Smooth muscle cell of the brain vasculature (primary cell): ENCODE measurements at places on chromosomes 3 and 15.

- DNase-seq = no peak
These were observed 523.2 kb downstream of the OTOL1 start for GRCh38 chr3:162019817-162020216.

GRCh38 chr3:127209840-127210653, 17.1 kb downstream of the PRR23E start:
- no peak for DNase-seq

- no peak for DNase-seq
These were observed 43.7 kb upstream of the KCNMB2 start for GRCh38 chr3:178492491-178492890.

- no peak for DNase-seq
These were observed 46.3 kb upstream of the VPS8 start for GRCh38 chr3:184765730-184766074.

DNA sequence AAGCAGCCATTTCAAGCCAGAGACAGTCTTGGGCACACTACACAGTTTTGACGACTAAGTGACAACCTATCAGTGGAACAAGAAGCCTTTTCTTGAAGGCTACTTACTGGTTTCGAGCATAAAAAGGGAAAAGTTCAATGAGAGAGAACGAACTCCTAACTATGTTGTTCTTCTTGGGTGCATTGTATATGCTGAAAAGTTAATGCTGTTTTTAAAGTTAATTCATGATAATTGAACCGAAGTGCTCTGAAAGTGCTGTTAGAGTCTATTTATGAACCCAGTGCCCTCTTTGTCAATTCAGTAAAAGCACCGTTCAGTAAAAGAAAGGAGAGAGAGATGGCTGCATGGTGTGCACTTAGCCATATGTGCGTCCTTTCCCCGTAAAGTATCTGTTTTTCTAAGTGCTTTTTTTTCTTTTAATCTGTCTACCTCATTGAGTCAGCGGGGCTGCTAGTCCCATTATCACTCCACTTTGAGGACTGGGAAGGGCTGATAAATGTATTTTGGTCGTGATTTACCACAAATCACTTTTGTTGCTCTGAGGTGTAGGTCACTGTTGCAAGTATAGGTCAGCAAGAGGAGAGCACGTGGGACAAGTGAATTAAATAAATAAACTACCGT, 380.7 kb upstream of the GOLIM4 start:
- DNase-seq = no peak

DNA sequence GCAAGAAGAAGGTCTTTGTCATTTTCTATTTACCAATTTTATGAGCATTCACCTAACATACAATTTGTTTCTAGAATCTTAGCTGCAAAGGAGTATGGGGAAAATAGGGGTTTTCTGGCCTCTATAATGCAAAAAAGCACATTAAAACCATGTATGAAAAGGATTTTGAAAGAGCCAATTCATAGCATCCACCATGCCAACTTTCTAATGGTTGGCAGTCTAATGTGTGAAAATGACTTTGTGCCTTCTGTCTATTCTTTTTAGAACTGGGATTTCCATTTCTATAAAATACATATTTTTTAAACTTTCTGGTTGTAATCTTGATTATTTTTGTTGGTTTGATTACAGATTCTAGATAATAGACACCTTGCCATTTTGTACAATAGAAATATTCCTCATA, 333.7 kb upstream of the CNTN6 start:
- no peak for DNase-seq

GRCh38 chr3:126620738-126621137, 34.2 kb downstream of the TXNRD3 start:
- DNase-seq = no peak

- no peak for DNase-seq
These were observed 169.5 kb upstream of the THBS1 start for GRCh38 chr15:39411102-39411989.

DNA sequence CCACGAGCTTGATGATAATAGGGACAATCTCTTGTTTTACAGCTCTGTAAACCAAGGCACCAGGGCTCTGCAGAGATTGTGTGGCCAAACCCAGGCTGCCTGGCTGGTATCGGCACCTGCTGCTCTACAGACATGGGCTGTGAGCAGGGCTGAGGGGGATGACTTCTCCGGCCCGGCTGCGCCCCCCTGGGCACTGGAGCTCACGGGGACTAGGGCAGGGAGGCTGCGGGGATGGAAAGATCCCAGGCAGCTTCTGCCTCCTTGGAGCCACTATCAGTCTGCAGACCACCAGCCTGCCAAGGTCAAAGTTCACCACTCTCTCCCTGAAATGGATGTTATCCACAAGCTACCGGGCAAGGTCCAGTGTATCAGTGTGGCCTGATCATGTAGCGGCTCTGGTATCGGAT, 22.0 kb upstream of the PIGZ start:
- no peak for DNase-seq

- DNase-seq = no peak
These were observed 43.7 kb upstream of the ROPN1 start for GRCh38 chr3:124035463-124036121.

GRCh38 chr15:66323312-66323928, 30.1 kb downstream of the DIS3L start:
- DNase-seq = no peak

DNA sequence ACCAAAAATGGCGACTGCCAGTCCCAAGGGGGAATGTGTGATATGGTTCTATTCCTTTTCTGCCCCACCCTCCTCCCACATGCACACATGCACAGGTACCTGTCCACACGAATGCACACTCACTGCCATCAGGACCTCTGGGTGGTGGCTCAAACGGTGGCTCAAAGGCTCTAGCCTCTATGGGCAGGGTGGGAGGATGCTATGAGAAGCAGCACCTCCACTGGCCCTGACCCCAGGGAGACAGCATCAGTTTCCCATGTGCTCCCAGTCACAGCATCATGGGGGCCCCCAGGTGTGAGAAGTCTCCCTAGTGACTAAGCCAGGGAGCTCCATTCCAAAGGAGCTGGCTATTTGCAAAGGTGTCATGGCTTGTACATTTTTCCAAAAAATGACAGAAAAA, 15.9 kb downstream of the SEMA3G start:
- no peak for DNase-seq

DNA sequence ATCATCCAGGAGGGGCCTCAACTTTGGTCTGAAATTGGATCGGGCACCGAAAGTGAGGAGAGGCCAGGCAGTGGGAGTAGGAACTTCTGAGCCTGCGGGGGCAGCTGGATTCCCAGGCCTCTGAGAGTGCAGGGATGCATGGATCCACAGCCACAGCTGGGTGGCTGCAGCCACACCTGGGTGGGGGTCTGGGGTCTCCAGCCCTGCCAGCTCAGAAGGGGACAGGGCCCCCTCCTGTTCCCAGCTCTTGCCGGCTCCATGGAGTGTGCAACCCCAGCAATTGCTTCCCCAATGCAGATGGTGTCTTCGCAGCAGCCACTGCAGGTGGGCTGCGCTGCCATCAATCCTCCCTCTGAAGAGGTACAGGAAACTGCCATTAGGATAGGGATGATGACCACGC, 123.7 kb downstream of the BCHE start:
- DNase-seq = no peak

DNA sequence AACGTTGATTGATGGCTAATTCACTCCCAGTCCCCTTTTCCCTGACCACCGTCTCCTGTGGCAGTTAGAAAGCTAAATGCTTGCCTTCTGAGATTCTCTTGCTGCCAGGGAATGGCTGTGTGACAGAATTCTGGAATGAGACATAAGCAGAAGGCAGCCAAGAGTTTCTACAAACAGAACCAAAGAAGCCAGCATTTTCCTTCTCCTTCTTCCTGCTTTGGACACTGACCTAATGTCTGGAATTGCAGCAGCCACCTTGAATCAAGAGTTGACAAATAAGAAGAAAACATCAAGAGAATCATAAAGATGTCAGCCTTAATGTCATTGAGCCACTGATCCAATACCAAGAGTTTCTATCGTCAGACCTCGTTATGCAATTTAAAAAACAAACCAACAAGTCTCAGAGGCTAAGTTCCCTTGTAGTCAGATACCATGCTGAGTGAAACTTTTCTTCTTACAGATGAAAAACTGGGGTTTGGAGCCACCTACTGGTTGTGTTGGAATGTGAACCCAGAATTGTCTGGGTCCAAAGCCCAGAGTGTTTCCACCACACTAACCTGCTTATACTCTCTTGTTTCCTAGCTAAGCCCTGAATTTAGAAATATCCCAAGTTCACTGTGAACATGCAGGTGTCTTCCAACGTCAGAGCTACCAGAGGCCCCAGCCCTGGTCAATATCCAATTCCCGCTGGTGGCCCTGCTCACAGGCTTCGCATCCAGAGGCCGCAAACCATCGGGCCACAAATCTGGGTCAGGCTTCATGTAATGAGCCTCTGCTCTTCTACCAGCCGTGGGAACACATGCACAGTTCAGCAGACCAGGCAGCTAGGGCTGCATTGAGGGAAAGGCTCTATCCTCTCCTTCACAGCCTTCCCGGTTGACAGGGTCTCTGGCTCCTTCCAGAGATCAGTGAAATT, 42.5 kb downstream of the MCF2L2 start:
- DNase-seq = peak; percentile 39

DNA sequence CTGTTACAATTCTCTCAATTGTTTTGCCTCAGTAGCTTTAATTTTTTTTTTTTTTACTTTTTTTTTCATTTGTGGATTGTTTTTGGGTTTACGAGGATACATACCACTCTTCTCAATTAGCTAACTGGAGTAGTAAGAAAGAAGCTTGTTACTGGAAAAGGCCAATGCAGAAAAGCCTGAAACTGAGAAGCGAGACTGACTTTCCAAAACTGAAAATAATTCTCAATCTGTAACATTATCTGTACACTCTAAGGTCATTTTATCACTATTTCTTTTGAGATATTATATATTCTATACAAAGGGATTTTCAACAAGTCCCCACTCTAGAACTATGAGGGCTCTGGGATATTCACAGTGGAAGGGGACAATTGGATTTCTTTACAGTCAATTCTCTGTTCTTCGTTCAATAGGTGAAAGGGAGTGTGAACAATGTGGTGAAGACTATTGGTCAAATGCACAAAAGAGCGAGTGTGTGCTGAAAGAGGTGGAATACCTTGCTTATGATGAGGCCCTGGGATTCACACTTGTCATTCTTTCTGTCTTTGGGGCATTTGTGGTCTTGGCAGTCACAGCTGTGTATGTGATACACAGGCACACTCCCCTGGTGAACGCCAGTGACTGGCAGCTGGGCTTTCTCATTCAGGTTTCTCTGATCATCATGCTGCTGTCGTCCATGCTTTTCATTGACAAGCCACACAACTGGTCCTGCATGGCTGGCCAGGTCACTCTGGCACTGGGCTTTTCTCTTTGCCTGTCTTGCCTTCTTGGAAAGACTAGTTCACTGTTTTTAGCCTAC, 83.9 kb upstream of the KCNAB1 start:
- no peak for DNase-seq
